ENCODE measurements at places on chromosomes 4 and X.
A peak's percentile ranks its signal among the peaks of the same experiment; 100 is the strongest.

DNA sequence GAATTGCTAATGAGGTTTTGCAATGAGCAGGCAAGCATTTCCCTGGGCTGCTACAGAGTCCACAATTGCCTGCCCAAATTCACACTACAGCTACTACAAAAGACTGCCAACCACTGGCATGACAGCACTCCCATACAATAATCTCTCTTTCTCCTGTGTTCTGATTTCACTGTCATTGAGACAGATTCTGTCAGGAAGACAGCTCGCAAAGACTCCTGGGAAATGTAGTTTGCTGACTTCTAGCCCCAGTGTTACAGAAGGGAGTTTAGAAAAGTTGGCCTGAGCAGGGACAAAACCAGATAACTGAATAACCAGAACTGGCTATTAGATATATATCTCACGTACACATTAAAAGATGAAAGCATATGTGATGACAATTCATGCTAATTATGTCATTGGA is 1231.3 kb upstream of the PRKX start:
- DNase-seq, result no peak

GRCh38 chrX:9805956-9806355 is 19.7 kb downstream of the SHROOM2 start:
- no peak for DNase-seq

DNA sequence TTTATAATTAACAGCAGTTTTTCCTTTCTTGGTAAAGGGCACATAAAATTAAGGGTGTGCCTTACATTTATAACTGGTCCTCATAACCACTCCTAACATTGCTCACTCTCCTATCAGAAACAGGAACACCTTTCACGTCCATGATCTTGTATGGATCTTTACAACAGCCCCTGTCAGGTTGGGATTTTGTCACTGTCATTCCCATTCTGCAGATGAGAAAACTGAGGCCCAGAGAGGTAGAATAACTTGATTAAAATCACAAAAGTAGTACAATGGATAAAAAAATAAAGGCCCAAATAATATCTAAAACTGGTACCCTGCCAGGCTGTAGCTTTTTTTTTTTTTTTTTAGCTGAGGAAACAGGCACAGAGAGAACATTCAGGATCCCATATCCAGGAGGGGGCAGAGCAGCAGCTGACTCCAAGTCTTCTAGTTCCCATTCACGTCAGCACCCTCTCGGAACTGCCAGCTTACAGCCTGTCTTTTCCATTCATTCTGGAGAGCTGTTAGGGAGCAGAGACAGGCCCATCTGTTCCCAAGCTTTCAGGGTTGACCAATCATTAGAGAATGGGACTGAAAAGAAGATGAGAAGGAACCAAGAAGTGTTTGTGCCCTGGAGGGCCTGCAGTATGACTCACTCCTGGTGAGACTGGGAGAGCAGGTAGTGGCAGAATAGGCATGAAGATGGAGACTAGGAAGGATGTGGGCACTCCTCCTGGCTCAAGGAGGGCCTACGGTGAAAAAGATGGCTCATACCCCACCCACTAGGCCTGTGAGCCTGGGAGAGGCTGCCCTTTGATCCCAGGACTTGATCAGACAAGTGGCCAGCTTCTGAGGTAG is 7.3 kb downstream of the SUV39H1 start:
- DNase-seq, result no peak

- no peak for DNase-seq
These were observed 404.8 kb downstream of the KLHL13 start for GRCh38 chrX:117711782-117712181.

DNA sequence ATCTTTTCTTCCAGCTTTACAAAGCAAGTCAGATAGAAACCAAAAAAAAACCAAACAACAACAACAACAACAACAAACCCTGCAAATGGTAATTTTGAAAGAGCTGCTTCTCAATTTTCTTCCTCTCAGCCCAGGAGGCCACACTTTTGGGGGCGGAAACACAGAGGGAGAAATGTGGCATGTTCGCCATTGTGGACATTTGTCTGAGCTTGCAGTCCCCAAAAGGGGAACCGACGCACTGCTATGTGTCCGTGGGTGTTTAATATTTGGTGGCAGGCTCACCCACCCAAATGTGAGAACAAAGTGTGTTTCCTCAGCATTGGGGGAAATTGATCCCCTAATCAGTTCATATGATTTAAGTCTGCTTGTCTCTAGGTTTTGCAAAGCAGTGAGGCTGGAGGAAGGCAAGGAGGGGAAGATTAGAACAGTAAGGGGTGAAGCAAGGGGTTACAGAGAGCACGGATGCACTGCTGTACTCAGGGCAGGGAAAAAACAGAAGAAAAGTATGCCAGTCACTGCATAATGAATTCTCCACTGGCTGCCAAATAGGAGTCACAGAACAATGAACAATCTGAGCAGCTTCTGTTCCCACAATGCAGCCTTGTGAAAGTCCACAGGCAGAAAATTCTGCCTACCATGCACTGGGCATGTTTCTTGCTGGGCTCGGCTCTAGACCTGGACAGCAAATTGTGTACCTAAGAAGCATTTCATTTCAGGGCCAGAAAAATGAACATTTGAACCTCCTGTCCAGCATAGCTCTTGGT is 74.7 kb upstream of the GPM6B start:
- no peak for DNase-seq

- DNase-seq, result no peak
These were observed 653.2 kb upstream of the GALNT7 start for GRCh38 chr4:172515266-172515879.

GRCh38 chr4:141654098-141654497 is 17.7 kb downstream of the IL15 start:
- DNase-seq, result no peak

GRCh38 chr4:157447195-157447594 is 226.7 kb downstream of the GRIA2 start:
- DNase-seq, result no peak

GRCh38 chr4:85029453-85029852 is 63.0 kb upstream of the WDFY3 start:
- DNase-seq, result no peak

- DNase-seq, result no peak
These were observed 95.7 kb downstream of the PWWP3B start for GRCh38 chrX:106263817-106264216.

DNA sequence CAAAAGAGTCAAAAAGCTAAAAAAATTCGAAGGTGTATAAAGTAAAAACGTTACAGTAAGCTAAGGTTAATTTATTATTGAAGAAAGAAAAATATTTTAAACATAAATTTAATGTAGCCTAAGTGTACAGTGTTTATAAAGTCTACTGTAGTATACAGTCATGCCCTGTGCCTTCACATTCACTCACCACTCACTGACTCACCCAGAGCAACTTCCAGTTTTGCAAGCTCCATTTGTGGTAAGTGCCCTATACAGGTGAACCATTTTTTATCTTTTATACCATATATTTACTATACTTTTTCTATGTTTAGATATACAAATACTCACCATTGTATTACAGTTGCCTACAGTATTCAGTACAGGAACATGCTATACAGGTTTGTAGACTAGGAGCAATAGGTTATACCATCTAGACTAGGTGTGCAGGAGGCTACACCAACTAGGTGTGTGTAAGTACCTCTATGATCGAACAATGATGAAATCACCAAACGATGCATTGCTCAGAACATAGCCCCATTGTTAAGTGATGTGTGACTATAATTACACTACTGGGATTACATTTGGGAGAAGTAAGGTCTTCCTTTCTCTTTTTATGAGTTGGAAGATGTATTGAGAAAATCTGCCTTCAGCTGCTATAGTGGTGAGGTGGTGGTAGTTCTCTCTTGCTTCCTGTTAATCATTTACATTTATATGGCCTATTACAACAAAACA is 27.2 kb downstream of the TMSB4X start:
- no peak for DNase-seq

DNA sequence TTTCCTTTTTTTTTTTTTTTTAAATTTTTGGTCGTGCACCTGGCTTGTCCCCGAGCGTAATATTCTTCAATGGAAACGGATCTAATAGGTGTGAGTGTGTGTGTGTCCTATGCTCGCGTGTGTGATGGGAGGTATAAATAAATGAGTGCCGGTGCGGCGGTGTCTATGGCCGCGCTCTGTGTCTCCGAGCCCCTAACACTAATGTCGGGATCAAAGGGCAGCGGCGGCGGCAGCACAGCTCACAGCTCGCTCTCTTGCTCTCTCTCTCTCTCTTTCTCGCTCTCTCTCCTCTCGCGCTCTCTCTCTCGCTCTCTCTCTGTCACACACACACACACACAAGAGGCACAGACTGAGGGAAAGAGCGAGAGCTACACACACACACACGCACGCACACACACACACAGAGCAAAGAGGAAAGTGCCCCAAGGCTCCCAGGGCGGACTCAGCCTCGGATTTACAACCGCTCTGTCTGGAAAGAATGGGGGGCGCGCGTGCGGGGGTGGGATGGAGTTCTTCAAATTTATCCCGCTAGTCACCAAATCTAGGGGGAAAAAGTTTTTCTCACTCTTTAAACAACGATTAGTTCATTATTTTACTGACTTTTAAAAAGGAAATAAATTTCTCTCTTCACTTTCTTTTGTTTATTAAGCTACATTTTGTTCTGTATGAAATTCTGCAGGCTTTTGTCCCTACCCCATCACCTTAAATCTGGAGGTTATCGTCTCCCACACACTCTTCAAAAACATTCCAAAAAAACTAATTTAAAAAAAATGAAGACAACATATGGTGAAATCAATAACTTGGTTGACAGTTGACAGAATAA is at the start of gene ZNF827:
ZNF827 (minus strand) TSS at position 206 of the 823 bp plus-strand sequence. CDS start 416 bp downstream, outside the sequence.
- peak; percentile 24 for DNase-seq

DNA sequence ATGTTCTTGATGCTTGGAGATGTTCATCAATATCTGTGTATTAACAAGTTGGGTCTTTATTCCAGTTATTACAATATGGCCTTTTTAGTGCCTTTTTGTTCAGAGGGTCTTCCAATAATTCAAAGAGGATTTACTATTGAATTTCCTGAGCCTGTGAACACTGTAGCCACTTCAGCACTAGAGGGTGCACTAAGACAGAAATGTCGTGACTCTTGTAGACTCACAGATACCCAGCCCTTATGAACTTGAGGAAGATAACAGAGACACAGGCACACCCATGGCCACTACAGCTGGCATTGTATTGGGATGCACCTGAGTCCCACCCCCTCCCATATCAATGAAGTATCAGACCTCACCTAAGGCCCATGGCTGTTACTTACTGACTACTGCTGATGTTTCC is 54.4 kb upstream of the ACTRT1 start:
- no peak for DNase-seq

DNA sequence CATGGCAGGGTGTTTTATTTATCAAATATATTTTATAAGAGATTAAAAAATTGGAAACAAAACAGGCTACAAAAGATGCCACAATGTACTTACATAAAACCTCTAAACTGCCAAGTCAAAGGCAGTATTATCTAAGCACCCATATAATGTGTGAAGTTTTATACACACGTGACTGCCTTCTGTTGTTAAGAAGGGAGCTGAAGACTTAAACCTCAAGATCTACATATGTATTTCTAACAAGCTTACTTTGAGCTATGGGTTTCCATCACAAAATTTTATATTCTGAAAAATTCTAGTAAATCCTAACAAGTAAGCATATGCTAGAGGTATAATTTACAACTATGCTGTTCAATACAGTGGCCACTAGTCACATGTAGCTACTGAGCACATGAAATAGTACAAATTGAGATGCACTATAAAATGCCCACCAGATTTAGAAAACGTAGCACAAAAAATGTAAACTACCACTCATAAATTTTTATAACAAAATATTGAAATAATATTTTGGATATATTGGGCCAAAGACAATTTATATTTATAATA is 9.8 kb downstream of the ATP8A1 start:
- no peak for DNase-seq

DNA sequence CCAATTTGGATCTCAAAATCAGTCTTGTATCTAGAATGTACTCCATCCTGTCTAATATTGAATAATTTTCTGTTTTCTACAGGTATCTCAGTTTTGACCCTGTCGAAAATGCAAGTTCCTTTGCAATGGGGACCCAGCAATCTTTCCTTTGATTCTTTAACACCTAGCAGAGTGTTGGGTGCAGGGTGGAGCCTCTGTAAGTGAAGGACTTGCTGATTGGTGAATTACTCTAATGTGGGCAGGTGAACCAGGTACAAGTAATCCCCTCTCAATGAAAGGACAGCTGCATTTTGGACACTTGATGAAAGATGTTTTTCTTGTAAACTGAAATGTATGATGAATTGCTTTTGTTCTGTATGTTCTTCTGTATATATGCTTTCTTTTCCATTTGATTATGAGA is 54.9 kb downstream of the NWD2 start:
- no peak for DNase-seq

DNA sequence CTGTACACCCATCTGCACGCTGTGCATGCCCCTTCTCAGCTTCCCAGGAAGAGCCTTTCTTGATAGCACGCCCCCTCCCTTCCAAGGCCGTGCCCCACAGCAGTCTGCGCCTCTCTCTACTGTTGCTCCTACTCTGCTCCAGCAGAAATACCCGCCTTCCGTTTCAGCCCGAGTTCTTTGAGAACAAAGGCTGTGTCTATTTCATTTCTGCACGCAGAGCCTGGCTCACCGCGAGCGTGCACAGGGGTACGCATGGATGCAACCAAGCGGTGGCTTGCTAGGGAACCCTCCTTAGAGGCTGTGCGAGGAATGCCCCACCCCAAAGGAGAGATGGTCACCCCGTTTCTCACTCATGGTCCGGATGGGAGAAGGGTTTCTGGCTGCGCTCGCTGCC is 485 bp downstream of the AADAT start:
- no peak for DNase-seq

- no peak for DNase-seq
These were observed 8.8 kb upstream of the IDS start for GRCh38 chrX:149513825-149514428.

DNA sequence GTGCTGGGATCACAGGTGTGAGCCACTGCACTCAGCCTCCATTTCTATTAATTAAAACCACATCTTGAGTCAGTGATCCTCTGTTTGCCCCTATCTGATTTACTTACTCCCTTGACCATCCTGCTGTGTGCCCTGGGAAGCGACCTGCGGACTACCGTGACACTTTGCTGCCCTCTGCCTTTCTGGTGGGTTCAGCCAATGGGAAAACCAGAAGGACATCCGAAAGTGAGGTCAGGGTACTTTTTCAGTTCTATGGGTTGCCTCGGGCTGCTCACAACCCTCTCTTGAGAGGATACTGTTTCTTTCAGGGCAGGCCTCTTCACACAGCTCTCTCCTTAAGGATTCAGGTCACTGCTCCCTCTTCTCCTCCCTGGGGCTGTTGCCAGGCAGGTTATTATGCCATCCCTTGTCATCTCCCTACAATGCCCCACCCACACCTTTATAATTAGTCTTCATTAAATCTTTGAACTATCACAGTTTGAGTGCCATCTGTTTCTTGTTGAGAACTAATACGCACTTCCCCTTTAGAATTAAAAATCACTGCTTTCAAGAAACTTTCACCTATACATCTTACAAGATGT is 21.4 kb downstream of the PLAC8 start:
- no peak for DNase-seq

DNA sequence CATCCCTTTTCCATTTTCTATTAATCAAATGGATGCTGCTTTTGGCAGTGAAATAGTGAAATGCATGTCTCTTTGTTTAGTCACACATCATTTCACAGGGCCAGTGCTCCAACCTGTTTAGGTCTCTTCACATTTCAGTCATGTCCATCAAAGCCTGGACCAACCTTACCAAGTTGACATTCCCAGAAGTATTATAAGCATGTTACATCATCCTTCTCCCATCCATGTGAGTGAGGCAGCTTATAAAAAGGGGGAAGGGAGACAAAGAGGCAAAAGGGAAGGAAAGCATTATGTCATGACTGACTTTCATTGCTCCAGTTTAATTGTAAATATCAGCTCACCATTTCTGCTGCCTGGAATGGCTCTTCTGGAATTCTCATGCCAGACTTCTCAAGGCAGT is 94.4 kb downstream of the NWD2 start:
- DNase-seq, result no peak

Measured in omental fat pad (tissue), 4 donors.